Activated naive CD8-positive, alpha-beta T cell treated with anti-CD3 and anti-CD28 coated beads, Interleukin-2, amount 50 U/mL, for 24 hours (primary cell): ENCODE measurements at places on chromosomes 5 and 9.
A peak's percentile ranks its signal among the peaks of the same experiment; 100 is the strongest.

GRCh38 chr5:134135091-134135655 is 20.7 kb downstream of the TCF7 start:
- H3K27me3 ChIP-seq: no peaks in the 10 kb centered on the region
- peaks cover 34% of the 10 kb centered on the region for H3K36me3 ChIP-seq
- H3K4me3 ChIP-seq: peak overlapping the region; percentile 0
- H3K4me1 ChIP-seq: peaks cover 92% of the 10 kb centered on the region
- H3K27ac ChIP-seq: peak overlapping the region; percentile 7

DNA sequence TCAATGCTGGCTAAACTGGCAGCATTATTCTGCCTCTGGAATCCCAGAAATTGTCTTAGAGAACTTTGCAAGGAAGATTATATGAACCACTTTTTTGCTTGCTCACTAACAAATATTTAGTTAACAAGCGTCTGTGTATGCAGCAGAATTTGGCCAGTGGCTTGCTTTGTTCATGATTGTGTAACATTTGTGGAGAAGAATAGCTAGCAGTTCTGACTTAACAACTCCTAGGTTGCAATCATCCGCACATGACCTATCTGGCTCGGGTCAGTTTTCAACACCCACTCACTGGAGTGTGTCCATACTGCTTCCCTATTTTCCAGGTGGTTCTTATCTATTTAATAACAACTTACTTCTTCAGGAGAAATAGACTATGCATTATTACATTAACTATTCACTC is 98.5 kb downstream of the SNX18 start:
- DNase-seq: no peak
- no peak overlapping the region for H3K27ac ChIP-seq
- H3K4me3 ChIP-seq: no peak overlapping the region
- no peaks in the 10 kb centered on the region for H3K27me3 ChIP-seq

DNA sequence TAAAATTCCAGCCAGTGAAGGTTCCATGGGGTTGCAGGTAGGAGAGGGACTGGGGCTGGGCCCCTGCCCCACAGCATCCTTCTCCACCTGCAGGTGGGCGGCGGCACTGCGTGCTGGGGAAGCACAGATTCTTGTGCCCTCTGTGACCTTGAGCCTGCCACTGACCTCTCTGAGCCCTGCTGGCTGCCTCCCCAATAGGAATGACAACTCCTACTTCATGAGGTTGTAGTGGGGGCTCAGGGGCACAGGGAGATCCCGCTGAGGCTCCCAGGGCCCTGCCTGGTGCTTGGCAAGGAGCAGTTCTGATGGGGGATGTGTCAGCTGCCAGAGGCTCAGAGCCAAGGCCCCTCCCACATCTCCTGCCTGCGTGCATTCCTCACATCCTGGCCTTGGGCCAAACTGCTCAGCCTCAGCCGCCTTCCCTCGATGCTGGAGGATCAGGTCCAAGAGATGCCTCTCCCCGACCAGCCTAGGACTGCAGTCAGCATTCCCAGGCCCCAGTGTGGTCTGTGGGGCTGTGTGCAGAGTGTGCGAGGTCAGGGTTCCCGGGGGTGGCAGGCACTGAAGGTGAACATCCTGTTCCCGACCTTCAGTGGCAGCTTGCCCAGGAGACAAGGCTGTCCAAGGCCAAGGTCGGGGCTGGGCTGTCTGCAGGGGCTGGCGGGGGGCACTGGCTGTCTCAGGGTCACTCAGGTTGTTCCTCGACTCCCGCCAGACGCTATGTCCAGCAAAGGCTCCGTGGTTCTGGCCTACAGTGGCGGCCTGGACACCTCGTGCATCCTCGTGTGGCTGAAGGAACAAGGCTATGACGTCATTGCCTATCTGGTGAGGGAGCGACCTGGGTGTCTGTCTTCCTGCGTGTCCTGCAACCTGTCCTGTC is 7.0 kb downstream of the ASS1 start:
- peaks cover 5% of the 10 kb centered on the region for H3K4me1 ChIP-seq
- no peaks in the 10 kb centered on the region for H3K36me3 ChIP-seq
- H3K27ac ChIP-seq: no peak overlapping the region
- peaks cover 25% of the 10 kb centered on the region for H3K27me3 ChIP-seq
- DNase-seq: peak; percentile 34

DNA sequence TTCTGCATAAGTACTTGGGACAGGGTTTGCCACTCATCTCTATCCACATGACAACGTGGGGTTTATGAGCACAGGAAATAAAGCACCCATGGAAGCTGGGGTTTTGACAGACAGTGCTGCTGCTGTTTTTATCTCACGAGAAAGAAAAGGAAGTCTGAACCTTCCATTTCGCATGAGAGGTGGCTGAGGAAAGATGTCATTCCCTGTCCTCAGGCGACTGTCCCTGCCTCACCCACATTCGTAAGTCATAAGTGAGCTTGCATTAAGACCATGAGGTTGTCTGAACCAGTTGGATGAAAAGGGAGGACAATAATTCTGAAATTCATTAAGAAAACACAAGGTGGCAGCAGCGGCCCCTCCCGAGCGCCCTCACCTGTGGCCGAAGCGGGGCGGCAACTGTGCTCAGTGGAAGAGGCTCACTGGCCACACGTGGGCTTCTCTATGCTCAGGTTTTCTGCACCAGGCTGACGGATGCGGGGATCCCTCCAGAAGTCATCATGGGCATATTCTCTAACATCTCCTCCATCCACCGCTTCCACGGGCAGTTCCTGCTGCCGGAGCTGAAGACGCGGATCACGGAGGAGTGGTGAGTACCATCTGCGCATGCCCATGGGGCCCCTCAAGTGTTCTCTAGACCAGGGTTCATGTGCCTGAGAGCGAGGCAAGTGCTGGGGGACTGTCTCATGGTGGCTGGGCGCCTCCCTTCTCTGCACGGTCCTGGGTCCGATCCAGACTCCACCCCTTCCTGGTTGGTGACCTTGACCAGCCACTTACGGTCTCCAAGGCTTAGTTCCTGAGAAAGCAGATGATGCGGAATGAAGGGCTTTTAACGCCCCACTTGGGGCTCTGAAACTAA is 54.7 kb upstream of the SUSD3 start:
- no peaks in the 10 kb centered on the region for H3K27me3 ChIP-seq
- peaks cover 33% of the 10 kb centered on the region for H3K4me1 ChIP-seq
- no peak overlapping the region for H3K4me3 ChIP-seq
- H3K27ac ChIP-seq: peak overlapping the region; percentile 79

- peak overlapping the region; percentile 52 for H3K27ac ChIP-seq
- H3K36me3 ChIP-seq: no peaks in the 10 kb centered on the region
- peaks cover 11% of the 10 kb centered on the region for H3K4me1 ChIP-seq
These were observed 76.1 kb upstream of the ASS1 start for GRCh38 chr9:130368631-130369103.

- no peak overlapping the region for H3K27ac ChIP-seq
- H3K36me3 ChIP-seq: no peaks in the 10 kb centered on the region
- no peak overlapping the region for H3K4me3 ChIP-seq
- H3K27me3 ChIP-seq: no peaks in the 10 kb centered on the region
These were observed 210.9 kb downstream of the C9orf152 start for GRCh38 chr9:109996936-109997580.

- no peak for DNase-seq
- H3K4me3 ChIP-seq: no peak overlapping the region
- H3K27me3 ChIP-seq: peaks cover 16% of the 10 kb centered on the region
- H3K4me1 ChIP-seq: no peaks in the 10 kb centered on the region
- H3K27ac ChIP-seq: no peak overlapping the region
- no peaks in the 10 kb centered on the region for H3K36me3 ChIP-seq
These were observed 17.3 kb upstream of the MSX2 start for GRCh38 chr5:174706997-174707572.

DNA sequence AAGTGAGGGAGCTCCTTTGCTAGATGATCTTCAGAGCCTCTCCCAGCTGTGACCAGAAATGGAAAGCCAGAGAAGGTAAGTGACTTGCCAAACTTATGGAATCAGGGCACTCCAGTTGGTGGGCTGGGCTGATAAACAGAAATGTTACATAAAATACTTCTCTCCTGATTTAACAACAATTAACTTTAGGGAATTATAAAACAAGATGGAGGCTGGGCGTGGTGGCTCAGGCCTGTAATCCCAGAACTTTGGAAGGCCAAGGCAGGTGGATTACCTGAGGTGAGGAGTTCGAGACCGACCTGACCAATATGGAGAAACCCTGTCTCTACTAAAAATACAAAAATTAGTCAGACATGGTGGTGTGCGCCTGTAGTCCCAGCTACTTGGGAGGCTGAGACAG is 899 bp upstream of the MED10 start:
- H3K4me3 ChIP-seq: peak overlapping the region; percentile 99
- H3K27ac ChIP-seq: peak overlapping the region; percentile 99
- peaks cover 31% of the 10 kb centered on the region for H3K4me1 ChIP-seq
- DNase-seq: no peak

DNA sequence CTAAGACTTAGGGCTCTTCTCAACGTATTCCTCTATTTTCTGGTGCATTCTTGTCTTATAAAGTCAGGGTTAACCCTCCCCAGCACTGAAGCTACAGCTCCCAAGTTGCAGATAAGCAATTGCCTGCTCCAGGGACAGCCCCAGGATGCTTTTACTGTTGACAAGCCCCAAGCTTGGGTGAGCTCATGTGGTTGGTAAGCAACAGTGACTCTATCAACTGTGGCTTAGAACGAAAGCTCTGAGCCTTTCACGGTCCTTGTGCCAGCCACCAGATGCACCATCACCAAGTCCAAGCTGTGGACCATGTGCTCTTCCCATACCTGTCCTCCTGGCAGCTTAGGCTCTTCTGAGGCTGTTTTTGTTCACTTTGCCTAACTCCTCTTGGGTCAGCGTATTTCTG is 13.5 kb downstream of the ADRB2 start:
- H3K36me3 ChIP-seq: no peaks in the 10 kb centered on the region
- H3K27ac ChIP-seq: no peak overlapping the region
- H3K27me3 ChIP-seq: no peaks in the 10 kb centered on the region
- no peak for DNase-seq
- peaks cover 34% of the 10 kb centered on the region for H3K4me1 ChIP-seq
- H3K4me3 ChIP-seq: no peak overlapping the region

- peaks cover 1% of the 10 kb centered on the region for H3K4me1 ChIP-seq
- H3K27me3 ChIP-seq: no peaks in the 10 kb centered on the region
- no peak overlapping the region for H3K4me3 ChIP-seq
- H3K27ac ChIP-seq: no peak overlapping the region
These were observed 499.0 kb upstream of the SGCD start for GRCh38 chr5:155827949-155828348.

GRCh38 chr5:61123145-61123544 is 39.1 kb downstream of the SMIM15 start:
- no peak overlapping the region for H3K4me3 ChIP-seq
- DNase-seq: no peak
- H3K36me3 ChIP-seq: peaks cover 17% of the 10 kb centered on the region
- H3K4me1 ChIP-seq: peaks cover 2% of the 10 kb centered on the region
- no peak overlapping the region for H3K27ac ChIP-seq

GRCh38 chr9:110928599-110928998 is 109.7 kb downstream of the LPAR1 start:
- peaks cover 1% of the 10 kb centered on the region for H3K4me1 ChIP-seq
- no peak for DNase-seq
- no peak overlapping the region for H3K4me3 ChIP-seq
- no peak overlapping the region for H3K27ac ChIP-seq

- H3K27me3 ChIP-seq: no peaks in the 10 kb centered on the region
- H3K4me1 ChIP-seq: peaks cover 4% of the 10 kb centered on the region
- H3K36me3 ChIP-seq: no peaks in the 10 kb centered on the region
- no peak overlapping the region for H3K4me3 ChIP-seq
- no peak overlapping the region for H3K27ac ChIP-seq
These were observed 47.8 kb upstream of the JADE2 start for GRCh38 chr5:134477462-134478245.

GRCh38 chr9:100443781-100444768 is 17.1 kb downstream of the MSANTD3 start:
- no peaks in the 10 kb centered on the region for H3K27me3 ChIP-seq
- no peak for DNase-seq
- H3K4me3 ChIP-seq: no peak overlapping the region
- H3K4me1 ChIP-seq: peaks cover under 1% of the 10 kb centered on the region
- H3K27ac ChIP-seq: no peak overlapping the region
- peaks cover 9% of the 10 kb centered on the region for H3K36me3 ChIP-seq

DNA sequence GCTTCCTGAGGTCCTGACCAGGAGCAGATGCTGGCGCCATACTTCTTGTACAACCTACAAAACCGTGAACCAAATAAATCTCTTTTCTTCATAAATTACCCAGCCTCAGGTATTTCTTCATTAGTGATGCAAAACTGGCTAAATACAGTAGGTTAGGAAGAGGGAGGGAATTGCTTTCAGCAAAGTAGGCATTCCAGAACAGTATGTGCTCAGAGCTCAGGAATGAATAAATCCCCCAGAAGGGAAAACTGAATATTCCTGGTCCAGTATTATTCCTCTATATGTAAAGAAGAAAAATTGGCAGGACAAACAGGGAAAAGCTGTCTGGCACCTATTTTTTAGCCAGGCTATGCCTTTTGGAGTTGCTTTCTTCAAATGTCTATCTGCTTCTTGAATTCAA is 577.1 kb downstream of the PSAT1 start:
- H3K27ac ChIP-seq: no peak overlapping the region
- H3K27me3 ChIP-seq: no peaks in the 10 kb centered on the region
- DNase-seq: no peak
- no peak overlapping the region for H3K4me3 ChIP-seq

GRCh38 chr9:97536480-97536879 is 35.0 kb downstream of the TMOD1 start:
- DNase-seq: no peak
- no peak overlapping the region for H3K27ac ChIP-seq
- no peaks in the 10 kb centered on the region for H3K36me3 ChIP-seq
- H3K4me3 ChIP-seq: no peak overlapping the region
- H3K4me1 ChIP-seq: no peaks in the 10 kb centered on the region
